ENCODE measurements at places on chromosomes 11 and 22.

DNA sequence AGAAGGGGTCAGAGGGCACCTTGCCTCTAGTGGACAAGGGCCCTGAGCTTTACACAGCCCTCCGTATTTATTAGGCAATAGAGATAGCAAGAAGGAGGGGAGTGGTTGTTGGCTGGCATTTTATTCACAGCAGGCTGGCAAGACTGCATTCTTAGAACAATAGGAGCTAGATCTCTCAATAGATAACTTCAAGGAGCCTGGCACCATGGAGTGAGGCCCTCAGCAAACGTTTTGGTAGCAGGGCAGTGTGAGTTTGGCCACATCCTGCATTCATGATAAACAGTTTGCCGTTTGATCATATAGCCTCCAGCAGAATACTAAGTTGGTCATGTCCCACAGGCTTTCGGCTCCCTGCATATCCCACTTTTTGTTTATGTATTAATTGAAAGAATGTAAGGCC is 31.6 kb downstream of the OR10A6 start:
- no peak for DNase-seq

GRCh38 chr11:65290448-65291165 is 24.1 kb upstream of the CDC42EP2 start:
- DNase-seq: peak; percentile 93

DNA sequence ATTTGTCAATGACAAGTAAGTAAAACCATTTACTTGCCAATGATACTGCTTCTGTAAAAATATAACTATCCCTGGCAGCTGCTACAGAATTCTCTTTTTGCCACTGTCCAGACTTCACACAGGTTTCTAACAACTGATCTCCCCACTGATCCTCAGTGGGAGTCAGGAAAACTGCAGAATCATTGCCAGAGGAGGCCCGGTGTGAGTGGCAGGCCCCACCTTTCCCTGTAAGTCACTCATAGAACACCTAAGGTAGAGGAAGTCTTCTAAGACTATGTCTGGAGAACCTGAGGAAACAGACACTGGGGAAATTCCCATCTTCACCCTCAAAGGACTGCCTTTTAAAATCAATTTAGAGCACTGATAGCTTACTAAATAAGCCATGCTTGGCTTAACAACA is 66.3 kb downstream of the ZC3H12C start:
- no peak for DNase-seq

DNA sequence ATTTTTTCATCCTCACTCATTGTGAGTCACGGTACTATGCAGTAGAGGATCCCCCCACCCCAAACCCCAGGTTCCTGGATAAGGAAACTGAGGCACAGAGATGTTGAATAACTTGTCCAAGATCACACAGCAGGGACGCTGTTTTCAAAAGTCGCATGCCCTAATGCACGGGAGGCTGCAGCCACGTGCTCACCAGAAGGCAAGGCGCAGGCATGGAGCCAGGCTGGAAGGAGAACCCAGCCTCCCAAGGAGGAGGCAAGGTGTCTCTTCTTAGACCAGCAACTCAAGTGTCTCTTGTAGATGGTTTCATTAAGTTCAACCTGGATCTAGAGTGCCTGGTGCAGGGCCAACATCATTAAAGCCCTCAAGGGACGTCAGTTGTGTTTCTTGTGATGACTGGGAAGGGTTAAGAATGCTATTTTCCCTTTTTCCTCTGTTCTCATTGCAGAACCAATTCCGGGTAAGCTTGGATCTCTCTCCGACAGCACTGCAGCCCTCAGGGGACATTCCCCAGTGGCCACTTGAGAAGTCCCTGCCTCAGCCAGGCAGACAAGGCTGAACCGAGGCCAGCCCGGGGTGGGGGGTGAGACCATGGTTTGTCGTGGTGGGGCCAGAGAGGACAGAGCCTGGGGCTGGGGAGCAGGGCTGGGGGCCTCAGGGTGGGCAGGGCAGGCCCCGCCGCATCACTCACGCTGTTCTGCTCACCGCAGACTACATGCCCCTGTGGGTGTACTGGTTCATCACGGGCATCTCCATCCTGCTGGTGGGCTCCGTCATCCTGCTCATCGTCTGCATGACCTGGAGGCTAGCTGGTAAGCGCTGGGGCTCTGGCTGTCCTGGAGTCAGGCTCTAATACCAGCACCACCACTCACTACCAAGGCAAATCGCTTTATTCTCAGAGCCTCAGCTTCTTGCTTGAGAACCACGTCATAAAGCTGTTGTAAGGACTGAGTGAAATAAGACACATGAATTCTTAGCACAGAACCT is 15.7 kb downstream of the TMEM121B start:
- DNase-seq: no peak

GRCh38 chr11:63643205-63643604 is 28.0 kb downstream of the ATL3 start:
- DNase-seq: no peak

DNA sequence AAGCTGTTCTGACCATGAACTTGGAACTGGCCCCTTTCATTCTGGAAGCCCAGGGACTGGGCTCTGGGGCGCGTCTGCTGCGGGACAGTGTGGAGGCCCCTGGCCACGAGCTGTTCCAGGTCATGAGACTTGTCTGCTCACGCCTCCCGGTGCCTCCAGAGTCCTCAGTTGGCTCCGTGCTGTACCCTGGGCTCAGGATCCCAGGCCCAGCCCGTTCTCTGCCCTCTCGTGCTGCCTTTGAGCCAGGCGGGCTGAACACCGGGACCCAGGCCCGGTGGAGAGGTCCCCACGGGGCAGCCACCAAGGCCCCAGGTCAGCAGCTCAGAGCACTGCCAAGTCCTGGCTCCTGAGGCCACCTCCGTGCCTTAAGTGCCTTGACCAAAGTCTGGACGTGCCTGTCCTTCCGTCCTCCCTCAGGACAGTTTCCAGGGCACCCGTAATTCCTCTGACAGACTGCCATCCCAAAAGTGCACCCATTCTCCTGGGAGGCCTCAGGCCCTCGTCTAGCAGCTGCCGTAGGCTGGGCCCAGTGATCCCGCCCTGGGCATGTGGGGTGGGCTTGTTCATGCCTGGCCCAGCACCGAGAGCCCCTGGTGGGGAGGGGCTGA is 36.3 kb upstream of the PPARA start:
- peak; percentile 65 for DNase-seq

DNA sequence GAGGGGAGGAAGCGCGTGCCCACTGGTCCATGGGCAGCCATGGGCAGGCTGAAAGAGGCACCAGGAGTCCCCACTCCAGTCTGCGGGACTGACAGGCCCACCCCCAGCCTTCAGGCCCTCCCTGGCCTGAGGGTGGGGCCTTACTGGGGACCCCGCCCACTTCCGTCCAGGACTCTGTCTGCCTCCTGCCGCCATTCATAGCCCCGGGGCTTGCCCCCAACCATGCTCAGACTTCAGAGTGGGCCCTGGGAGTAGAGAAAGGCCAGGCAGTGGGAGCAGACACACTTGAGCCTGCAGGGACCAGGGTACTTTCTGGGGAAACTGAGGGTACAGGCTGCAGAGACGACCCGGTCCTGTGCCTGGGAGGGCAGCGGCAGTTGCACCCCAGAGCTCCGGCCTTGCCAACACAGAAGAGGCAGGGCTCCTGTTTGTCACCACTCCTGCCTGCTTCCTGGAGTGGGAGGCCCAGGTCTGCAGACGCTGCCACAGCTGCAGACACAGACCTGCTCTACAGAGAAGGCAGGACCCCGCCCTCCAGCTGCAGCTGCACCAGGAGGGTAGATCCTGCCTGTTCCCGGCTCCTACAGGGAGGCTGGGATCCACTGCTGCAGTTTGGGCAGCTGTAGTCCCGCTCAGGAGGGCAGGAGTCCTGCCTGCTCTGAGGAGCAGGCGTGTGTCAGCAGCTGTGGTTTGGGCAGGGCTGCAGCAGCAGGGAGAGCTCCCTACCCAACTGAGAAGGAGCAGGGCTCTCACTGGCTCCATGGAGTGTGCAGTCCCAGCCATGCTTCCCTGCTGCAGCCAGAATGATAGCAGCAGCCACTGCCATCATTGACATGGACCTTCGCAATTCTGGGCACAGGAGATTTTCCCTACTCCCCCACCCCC is 387.9 kb upstream of the ANO3 start:
- DNase-seq: no peak

DNA sequence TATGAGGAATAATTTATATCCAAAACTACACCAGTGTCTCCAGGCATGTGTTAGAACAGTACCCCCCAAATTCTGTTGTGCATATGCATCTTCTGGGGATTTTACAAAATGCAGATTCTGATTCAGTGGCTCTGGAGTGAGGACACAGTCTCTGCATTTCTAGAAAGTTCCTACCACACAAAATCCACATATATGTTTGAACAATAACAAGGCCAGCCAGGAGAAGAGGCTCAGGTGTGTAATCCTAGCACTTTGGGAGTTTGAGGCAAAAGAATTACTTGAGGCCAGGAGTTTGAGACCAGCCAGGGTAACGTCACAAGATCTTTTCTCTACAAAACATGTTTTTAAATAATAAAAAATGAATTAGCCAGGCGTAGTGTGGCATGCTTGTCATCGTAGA is 84.9 kb downstream of the ZNF280B start:
- DNase-seq: no peak

GRCh38 chr11:120771551-120772060 is 252.3 kb upstream of the TBCEL start:
- no peak for DNase-seq

DNA sequence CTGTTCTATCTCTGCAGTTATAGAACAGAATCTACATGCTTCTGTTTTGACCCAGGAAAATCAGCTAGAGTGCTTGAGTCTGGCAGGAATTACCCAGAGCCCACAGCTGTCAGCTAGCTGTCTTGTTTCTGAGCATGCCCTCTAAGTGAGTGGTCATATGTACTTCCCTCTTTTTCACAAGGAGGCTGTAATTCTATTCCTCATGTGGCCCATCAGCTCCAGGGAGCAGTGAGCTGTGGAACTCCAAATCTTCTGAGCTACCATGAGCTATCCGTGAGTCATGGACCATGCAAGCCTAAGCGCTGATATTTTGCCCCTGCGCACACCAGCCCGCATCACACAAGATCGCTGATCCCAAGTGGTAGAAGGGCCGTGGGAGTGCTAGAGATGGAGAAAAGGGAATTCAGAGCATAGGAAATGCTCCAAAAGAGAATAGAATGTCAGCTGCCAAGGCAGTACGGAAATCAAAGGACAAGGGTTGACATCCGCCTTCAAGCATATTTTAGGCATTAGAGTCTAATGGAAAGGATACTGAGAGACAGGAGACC is 5.4 kb downstream of the FJX1 start:
- DNase-seq: no peak

DNA sequence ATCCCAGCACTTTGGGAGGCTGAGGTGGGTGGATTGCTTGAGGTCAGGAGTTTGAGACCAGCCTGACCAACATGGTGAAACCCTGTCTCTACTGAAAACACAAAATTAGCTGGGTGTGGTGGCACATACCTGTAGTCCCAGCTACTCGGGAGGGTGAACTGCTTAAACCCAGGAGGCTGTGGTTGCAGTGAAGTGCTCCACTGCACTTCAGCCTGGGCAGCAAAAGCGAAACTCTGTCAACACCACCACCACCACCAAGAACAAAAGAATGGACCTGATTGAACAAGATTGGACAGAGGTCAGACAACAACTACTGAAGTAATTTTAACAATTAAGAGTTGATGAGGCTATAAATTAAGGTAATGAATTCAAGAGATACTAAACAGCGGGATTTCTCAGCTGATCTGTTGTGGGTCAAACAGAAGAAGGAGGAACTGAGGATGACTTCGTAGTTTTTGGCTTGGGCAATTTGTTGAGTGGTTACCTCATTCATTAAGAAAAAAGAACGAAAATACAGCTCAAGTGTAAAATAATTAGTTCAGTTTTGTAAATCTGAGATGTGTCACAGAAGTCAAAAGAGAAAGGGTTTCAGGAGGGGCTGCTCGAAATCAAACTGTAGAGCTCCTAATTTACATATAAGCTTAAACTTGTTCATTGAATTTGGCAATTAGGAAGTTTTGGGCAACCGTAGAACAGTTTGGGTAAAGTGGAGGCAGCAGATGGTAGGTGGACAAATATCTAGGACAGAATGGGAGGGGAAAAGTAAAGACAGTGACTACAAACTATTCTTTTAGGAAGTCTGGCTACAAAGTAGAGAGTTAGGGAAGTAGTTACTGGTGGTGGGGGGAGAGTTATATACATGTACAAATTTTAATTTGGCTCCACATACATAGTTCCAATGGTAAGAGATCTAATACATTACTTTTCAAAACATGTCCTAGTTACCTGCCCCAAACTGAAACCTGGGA is 4.5 kb downstream of the IL18 start:
- DNase-seq: no peak

DNA sequence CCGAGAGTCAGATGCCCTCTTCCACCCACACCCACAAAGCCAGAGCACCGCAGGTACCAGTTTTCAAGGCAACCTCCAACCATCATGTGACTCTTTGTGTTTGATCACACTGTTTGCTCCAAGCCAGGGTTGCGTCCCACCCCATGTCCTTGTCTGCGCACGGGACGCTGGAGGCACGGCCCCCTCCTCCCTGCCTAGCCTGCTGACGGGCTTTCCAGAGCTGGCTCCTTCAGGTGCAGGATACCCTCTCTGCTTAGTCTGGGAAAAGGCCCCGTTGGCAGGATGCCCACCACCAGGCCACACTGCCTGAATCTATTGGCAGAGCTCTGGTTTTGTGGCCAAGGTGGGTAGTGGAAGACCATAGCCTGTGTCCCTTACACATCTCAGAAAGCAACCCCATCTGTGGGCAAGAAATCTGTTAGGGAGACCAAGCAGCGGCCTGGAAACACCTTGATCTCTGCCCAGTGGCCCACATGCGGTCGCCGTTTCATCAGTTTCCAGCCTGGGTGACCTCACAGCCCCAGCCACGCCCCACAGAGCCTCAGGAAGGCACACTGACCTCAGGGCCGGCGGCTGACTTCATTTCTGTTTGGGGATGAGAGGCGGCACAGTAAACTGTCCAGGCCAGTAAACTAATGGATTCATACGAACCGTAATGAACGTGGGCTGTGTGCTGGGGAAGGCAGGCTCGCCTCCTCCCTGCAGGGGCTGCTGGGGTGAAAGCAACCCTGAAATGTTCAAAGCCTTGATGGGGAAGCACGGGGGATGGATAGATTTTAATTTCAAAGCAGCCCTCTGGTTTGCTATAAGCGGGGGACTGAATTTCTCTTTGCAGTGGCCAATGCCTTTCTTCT is 25.8 kb downstream of the CDPF1 start:
- no peak for DNase-seq

DNA sequence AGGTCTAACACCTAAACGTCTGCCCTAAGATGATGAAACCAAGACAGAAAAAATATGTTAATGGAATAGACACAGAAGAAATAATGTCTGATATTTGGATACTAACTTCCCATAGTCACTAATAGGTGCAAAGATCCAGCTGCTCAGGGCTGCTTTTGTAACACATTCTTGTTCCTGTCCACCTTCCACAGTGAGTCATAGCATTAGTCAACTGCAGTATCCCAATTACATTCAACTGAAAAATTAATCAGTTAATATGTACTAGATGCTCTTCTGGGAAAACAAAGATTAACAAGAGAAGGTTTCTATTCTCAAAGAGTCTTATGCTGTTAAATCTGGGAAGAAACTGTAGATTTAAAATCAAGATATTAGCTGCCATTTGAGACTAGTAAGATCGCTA is 47.6 kb downstream of the HEPHL1 start:
- no peak for DNase-seq

DNA sequence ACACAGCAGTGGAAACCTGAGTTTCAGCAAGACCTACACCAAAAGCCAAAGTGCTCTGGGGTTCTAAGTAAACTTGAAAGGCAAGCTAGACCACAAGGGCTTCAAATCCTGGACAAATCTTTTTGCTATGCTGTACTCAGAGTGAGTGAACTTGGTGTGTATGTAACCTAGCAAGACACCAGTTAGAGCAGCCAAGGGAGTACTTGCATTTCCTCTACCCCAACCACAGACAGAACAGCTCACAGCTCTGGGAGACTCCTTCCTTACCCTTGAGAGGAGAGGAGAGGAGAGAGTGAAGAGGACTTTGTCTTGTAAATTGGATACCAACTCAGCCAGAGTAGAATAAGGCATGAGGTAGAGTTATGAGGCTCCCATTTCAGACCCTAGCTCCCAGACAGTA is 71.4 kb downstream of the CTSC start:
- DNase-seq: no peak
